ENCODE measurements at places on chromosomes 5 and 9. TPM values are rescaled to one million over a fixed set of nuclear protein-coding genes. Genes with fewer than 3 reads are reported as not detected.
A peak's percentile ranks its signal among the peaks of the same experiment; 100 is the strongest.

GRCh38 chr5:130337179-130337888, 433.1 kb downstream of the CHSY3 start:
- no peak for DNase-seq

DNA sequence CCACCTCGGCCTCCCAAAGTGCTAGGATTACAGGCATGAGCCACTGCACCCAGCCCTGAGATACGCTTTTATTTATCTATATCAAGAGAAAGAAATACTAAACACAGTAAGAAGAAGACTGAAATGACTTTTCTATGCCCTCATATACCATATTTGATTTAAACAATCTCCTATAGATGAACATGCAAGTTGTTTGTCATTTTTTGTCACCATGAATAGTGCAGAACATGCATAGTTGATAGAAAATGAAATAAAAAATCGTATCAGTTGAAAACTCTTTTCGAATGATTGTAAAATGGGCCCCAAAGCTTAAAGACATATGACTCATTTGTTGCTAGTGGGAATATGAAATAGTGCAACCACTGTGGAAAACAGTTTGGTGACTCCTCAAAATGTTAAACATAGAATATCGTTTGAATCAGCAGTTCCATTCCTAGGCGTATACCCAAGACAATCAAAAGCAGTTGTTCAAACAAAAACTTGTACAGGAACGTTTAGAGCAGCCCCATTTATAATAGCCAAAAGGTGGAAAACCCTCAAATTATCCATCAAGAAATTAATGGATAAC, 61.4 kb upstream of the ANKH start:
- no peak for DNase-seq

DNA sequence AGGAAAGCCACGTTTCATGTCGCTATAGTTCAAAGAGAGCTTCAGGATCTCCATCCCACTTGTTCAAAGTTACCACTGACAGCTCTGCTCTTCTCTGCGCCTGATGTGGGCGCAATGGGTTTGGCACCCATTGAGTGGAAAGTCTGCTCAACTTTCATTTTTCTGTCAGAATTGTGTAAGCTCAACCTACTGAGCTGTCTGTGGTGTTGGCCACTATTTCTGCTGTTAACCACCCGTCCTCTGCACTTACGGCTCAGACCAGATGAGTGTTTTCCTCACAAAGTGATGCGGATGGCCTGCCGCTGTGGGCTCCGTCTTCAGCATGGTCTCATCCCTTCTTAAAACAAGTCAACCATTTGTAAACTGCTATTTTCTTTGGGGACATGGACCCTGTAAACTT, 131.2 kb downstream of the WNK2 start:
- DNase-seq: peak; percentile 14

- DNase-seq: no peak
Measured at GRCh38 chr5:98898743-98899142, 30.1 kb downstream of the CHD1 start.

DNA sequence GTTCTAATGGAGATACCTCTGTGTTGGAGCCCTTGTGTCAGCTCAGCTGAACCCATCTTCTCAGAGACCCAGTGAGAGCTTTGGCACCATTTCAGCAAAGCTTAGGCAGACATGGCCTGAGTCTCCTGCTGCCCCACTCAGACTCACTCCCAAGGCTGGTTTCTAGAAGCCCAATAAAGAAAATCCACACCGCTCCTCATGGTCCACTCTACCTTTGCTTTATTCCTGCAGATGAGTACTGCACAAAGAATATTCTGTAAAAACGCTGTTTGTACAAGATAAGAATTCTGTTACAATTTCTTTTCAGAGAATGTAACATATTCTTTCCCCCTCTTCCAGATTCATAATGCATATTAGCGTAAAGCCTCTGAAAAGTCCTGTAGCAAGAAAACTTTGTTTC, 129.3 kb downstream of the C5orf15 start:
- DNase-seq: no peak

- no peak for DNase-seq
Measured at GRCh38 chr5:115243412-115243811, 19.3 kb downstream of the PGGT1B start.

The CTSL gene
- 33.4 TPM for total RNA-seq

The IL13 gene
- not detected for total RNA-seq

- no peak for DNase-seq
Measured at GRCh38 chr9:88732128-88732527, 197.2 kb downstream of the NXNL2 start.

The FOXD4L6 gene
- total RNA-seq: 0.13 TPM

The ZNF618 gene
- 13.6 TPM for total RNA-seq

DNA sequence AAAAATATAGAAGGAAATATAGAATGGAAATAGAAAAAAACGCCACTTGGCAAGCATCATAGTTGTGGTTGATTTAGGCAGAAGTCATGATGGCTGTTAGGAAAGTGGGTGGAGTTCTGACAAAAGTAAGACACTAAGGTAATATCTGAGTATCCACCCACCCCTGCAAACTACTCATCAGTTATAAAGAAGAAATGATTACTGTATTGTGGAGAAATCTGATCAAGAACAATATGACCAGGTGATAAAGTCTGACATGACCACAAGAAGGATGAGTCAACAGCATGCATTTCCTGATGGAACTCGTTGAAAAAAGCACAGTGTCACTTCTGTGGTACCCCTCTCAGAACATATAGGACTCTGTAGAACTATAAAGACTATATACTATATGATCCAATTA, 343.4 kb upstream of the PAPPA start:
- DNase-seq: no peak

The PCDHGB5 gene
- 3.8 TPM for total RNA-seq

GRCh38 chr5:82387819-82388166, 109.6 kb upstream of the RPS23 start:
- no peak for DNase-seq

DNA sequence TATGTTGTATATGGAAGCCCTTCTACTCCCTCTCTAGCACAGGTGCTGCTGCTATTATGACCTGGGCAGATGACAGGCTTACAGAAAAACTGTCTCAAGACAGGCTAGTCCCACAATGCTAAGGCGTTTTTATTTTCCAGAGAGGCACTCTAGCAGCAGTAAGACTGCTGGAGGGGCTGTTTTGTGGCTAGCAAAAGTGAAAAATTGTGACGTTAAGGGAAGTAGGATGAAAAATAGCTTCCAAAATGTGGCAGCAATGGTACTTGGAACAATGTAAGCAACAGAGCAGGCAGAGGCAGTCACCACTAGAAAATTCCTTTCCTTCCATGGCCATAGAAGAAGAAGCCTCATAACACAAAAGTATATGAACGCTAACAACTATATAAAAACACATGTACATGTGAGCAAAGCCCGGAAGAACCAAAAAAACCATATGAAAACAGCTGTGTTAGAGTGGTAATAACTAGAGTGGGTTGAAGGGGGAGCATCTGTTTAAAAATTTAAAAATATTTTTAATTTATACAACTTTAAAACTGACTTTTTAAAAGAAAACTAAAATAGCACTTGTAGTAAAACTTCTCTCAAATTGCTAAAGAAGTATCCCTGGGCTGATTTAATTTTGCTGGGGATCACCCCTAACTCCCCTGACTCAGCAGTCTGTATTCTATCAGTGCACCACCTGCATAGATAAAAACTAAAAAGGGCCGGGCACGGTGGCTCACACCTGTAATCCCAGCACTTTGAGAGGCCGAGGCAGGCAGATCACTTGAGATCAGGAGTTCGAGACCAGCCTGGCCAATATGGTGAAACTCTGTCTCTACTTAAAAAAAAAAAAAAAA, 30.6 kb downstream of the CLINT1 start:
- no peak for DNase-seq

DNA sequence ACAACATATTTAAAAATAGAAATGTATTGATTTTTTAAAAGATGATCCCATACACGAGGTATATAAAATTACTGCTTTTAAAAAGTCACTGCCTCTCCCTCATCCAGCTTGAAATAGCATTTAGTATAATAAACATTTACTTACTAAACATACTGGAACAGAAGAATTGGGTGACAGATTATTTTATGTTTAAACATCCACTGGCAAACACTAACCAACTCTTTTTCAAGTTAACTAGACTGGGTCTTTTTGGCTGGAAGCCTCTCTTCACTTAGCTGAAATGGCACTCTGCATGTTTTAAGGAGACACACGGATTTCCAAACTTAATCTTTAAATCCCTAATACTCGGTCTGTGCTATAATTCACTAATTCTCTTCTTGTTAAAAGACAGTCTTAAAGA, 19.0 kb downstream of the CTXN3 start:
- DNase-seq: no peak

- DNase-seq: peak; percentile 12
Measured at GRCh38 chr5:167982-168660, 23.2 kb upstream of the LRRC14B start.

GRCh38 chr5:115602591-115603125, 379 bp upstream of the TICAM2 start:
- no peak for DNase-seq

GRCh38 chr5:169655353-169655752, 18.3 kb downstream of the DOCK2 start:
- DNase-seq: no peak

GRCh38 chr9:98356953-98357690, 101.7 kb upstream of the TBC1D2 start:
- DNase-seq: no peak

GRCh38 chr9:136238342-136238732, 7.3 kb downstream of the QSOX2 start:
- no peak for DNase-seq

DNA sequence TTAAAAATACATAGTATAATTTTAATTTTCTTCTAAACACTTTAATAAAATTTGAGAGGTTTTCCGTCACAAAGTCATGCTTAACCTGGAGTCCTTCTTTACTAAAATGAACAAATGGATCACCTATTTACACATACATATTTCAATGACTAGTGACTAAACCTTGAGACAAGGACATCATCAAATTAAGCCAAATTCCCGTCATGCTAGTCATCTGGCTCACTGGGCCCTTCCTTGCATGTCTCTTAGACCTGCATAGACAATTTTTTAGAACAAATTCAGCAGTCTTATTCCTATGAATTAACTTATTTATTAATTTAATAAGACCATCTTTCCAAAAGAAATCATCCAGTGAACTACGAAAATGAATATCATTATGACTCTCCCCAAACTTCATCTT, 26.6 kb downstream of the ERAP2 start:
- DNase-seq: no peak

- no peak for DNase-seq
Measured at GRCh38 chr5:122723606-122724352, 51.1 kb upstream of the SNX2 start.

The SPATA31D1 gene
- not detected for total RNA-seq

The TRAPPC13 gene
- 16.7 TPM for total RNA-seq

DNA sequence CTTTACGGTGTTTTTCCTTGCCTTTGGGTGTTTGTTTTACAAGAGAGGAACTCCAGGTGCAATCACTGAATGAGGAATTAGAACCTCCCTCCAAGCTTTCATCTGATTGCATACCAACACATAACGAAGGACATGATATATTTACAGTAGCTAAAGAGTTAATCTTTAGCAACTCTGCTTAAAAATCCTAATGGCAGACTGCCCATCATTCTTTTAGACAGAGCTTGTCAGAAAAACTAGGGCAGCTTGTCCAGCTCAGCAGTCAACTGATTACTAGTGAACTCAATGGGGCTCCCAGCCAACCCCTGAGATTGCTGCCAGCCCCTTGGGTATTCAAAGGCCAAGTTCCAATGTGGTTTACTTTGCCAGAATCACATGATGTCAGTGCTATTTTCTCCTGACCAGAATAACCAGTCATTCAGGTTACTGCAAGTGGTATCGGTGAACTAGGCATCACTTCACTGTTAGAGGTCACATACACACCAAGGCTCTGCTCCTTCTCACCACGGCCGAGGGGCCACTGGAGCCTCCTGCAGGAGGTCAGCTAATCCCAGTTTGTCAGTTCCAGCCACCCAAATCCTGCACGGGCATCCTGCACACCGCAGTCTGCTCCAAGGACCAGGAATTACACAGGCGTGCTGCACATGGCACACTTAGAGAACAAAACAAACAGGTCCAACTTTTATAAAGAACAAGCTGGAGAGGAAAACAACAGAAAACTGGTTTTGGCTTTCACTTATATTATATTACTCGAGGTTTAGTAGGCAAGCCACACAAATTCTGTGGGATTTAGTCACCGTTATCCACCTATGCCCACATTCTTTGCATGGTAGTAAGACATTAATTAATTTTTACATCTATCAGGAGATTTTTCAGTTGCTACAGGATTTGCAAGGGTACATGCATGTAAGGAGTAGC, 62.5 kb downstream of the NFIB start:
- no peak for DNase-seq
